Effector memory CD4-positive, alpha-beta T cell (primary cell): ENCODE measurements at places on chromosomes 7 and 10.

- no peak for DNase-seq
Observed at GRCh38 chr10:14536241-14537213, 205.8 kb upstream of the FRMD4A start.

DNA sequence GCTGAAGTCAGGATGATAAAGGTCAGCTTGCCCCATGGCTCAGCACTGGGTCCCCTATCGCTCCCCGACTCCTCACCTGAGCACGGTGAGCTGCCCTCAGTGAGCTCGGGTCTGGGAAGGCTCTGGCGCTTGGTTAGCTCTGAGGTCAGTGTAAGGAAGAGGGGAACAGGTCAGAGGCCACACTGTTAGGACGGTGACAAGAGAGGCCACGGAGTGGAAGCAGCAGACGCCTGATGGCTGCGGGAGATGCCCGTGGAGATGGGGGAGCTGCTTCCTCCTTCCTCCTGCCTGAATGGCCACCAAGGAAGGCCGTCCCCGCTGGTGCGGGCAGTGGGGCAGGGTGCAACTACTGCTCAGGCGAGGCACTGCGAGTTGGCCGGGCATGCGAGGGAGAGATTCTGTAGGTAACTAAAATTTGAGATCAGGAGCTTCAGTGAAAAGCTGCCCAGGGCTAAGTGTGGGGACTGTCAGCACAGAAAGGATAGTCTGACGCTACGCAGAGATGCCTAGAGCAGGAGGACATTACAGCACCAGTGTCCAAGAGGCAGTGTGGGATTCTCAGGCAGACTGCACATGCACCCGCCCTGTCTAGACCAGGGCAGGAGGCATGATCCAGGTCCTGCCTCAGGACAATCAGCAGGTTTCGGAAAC lies 231.3 kb upstream of the GRB10 start:
- DNase-seq, result no peak

- DNase-seq, result no peak
Observed at GRCh38 chr7:35723011-35723410, 28.1 kb upstream of the HERPUD2 start.

DNA sequence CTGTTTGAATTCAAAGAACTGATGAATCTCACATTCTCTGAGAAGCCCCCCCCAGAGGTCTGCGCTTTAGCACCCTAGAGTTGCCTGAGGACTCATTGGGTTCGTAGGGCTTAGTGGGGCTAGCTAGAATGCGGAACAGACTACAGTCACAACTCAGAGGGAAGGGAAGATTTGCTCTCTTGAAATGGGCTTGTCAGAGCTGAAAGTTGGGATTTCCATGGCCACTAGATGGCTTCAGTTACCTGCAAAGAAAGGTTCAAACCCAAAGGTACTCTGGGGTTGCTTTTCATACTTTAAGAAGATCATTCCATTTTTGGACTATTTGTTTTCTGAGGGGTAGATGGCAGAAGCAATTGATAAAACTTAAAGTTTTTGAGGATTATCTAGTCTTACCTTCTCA lies 205.0 kb downstream of the BBS9 start:
- no peak for DNase-seq

GRCh38 chr7:108299251-108299973 lies 156.8 kb downstream of the NRCAM start:
- no peak for DNase-seq

DNA sequence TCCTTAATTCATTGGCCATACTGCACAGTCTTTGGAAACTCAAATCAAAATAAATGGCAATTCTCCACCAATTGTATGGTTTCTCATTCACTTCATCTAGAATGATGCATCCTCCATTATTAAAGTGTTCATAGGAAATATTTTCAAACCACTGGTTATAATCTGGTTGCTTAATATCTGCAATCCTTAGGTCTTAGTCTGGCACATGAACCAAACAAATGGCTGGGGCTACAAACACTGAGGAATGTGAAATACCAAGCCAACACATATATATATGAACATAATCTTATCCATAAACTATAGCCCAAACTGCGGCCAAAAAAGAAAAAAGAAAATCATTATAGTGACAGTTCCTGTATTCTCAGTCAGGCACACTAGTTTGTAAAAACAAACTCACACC lies 5.7 kb upstream of the MSS51 start:
- no peak for DNase-seq

- no peak for DNase-seq
Observed at GRCh38 chr7:596819-597182, 77.2 kb upstream of the PDGFA start.

DNA sequence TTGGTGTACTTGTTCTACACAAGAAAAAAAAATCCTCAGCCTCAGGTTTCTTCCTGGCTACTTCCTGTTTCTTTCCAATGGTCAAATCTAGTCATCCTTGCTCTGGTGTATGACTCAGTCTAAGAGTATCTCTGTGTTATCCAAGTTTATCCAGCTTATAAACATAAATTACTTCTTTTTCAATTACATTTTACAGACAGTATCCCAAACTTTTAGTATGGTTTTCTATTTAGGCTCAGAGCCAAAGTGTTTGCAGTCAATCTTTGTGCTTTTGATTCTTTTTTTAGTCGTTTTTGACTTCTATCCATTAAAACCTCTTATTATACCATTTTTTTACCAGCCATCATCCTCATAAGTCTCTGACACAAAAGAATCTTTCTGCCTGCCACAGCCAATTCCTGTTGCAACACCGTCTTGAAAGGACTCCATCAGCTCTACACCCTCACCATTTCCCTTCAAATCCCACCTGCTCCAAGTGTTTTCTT lies 294.6 kb downstream of the PTEN start:
- DNase-seq, result no peak
